Germinal center (tissue), 1 donor: ENCODE measurements at places on chromosomes 6 and 20.

- no peak for DNase-seq
Measured at GRCh38 chr6:3287976-3288707, 29.4 kb downstream of the PSMG4 start.

DNA sequence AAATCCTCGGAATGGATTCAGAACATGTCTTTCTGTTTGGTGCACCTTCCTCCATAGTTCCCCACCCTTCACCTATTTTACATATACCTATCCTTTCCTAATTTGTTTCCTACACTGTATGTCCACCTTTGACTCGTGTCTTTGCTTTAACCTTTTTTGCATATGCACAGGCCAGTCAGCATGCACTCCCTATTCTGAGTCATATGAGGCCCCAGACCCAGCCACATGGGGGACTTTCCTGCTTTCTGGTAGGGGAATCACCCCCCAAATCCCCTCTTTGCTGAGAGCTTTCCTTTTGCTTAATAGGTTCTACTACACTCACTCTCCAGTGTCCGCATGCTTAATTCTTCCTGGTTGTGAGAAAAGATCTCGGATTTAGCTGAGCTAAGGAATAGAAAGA lies 393.8 kb upstream of the IMPG1 start:
- no peak for DNase-seq

- DNase-seq, result no peak
Measured at GRCh38 chr6:4341078-4341797, 205.9 kb upstream of the ECI2 start.

- DNase-seq, result no peak
Measured at GRCh38 chr20:4673371-4674001, 48.2 kb upstream of the PRND start.

- no peak for DNase-seq
Measured at GRCh38 chr20:63310265-63310991, 17.4 kb downstream of the COL20A1 start.

- no peak for DNase-seq
Measured at GRCh38 chr20:57601737-57602136, 18.5 kb downstream of the ZBP1 start.

DNA sequence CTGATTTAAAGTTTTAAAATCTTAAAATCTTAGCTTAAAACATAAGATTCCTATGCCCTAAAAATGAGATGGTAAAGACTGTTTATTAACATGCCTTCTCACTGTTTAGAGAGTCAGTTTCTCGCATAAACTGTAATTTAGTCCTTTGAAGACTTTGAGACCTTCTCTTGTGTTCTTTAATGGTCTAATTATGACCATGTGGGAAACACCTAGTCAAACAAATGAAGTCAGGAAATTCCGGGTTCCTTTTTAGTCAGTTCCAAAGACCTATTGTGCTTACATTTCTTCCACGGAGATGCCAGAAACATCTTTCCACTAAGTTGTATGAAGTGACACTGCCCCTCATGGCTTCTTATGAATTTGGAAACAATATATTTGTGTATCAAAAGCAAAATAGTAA lies 64.2 kb upstream of the KIF25 start:
- no peak for DNase-seq

DNA sequence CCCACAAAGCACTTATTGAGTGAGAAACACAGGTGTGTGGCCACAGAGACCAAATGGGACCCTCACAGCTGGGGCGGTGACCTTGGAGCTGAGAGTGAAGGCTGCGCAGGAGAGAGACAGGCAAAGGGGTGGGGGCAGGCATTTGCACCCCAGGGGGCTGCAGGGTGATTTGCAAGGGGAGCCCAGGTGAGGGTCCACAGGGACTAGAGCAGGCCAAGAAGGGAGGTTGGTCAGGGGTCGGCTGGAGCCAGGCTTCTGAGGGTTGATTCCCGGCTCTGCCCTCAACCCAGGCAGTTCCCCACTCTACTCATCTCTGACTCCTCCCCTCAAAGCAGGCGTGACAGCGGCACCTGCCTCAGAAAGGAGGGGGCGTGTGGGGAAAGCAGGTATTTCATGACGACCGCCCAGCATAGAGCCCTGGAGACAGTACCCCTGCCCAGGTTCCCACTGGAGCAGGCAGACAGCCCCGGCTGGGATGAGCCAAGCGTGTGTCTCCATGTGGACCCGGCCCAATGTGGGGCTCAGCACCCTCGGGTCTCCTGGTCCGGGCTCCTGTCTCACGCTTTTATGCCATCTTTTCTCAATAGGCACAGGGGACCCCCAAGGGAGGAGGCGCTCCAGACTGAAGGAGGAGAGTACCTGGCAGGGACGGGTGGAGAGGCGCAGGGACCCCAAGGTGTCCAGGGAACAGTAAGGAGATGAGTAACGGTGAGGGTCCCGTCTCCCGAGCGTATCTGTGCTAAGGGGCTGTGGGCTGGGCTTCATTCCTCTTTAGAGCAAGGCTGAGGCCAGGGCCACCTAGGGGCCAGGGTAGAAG lies 3.1 kb upstream of the MRGBP start:
- peak; percentile 48 for DNase-seq

DNA sequence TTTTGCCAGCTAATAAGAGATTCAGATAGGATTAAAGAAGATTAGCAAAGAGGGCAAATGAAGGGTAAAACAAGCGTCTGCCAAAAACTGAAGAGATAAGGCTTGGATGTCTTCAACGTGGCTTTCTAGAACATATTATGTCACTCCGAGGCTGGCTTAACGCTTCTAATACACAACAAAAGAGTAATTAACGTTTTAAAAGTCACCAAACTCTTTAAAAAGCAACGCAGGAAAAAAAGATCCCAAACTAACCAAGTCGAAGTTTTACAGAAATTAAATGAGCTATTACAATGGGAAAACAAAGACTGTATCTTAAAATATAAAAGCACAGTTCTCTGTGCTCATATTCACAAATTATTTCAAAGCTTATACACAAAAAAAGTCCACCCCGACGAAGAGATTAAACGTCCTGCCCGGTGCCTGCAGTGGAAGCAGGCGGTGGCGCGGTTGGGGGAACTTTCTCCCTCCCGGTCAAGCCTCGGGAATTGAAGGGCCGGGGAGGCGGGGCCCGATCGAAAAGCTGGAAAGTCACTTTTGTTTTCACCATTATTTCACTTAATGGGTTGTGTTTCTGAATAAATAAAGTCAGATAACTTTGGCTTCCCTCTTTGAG lies 1.2 kb downstream of the MAK start:
- peak; percentile 12 for DNase-seq

DNA sequence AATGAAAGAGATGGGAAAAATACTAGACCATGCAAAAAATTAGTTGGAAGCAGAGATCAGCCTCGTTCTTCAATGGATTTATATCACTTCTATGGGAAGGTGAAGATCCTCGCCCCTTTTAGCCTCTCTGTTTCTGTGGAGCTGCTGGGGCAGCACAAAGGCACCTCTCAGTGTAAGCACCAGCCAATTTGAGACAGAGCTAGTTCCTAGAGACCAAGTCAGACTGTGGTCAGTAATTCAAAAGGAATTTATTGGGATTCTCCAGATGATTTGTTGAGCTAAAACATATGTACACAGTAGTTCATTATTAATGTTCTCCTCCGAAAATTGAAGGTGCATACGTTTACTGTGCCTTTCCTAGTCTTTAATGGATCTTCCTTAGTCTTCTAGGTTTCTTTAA lies 42.4 kb downstream of the SCGN start:
- no peak for DNase-seq

DNA sequence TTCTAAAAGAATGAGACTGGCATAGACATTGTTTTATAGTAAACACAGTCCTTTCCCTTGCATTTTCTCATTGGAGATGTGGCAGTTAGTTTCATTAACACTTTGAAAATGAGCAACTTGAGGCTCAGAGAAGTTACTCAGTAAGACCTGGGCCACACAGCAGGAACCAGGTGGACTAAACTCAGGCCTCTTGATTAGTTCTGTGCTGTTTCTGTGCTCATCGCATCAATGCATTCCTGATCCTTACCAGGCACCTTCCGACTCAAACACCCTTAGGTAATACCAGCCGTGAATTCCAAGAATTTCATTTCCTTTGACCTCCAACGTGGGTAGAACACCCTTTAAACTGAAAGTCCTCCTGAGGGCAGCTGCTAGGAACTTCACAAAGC lies 362.8 kb downstream of the ESR1 start:
- no peak for DNase-seq

DNA sequence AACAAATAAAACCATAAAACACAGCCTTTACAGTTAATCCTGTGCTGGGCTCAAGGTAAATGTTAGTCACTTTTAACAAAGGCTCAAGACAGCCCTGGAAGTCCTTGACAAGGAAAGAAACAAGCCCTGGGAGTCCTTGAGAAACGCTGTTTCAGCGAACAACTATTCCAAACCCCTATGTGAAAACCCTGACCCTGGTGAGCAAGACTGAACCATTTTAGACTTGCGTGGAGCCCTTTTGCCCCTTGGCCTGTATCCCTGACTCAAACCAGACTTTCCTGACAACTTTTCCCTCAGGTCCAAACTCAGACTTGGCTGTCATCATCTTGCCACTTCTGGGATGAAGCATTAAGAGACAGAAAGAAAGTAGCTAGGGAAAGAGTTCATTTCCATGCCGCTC lies 180.4 kb downstream of the AIG1 start:
- DNase-seq, result no peak

GRCh38 chr6:53984581-53984980 lies 126.7 kb upstream of the MLIP start:
- DNase-seq, result no peak

- DNase-seq, result no peak
Measured at GRCh38 chr6:127923135-127923534, 22.3 kb upstream of the THEMIS start.

DNA sequence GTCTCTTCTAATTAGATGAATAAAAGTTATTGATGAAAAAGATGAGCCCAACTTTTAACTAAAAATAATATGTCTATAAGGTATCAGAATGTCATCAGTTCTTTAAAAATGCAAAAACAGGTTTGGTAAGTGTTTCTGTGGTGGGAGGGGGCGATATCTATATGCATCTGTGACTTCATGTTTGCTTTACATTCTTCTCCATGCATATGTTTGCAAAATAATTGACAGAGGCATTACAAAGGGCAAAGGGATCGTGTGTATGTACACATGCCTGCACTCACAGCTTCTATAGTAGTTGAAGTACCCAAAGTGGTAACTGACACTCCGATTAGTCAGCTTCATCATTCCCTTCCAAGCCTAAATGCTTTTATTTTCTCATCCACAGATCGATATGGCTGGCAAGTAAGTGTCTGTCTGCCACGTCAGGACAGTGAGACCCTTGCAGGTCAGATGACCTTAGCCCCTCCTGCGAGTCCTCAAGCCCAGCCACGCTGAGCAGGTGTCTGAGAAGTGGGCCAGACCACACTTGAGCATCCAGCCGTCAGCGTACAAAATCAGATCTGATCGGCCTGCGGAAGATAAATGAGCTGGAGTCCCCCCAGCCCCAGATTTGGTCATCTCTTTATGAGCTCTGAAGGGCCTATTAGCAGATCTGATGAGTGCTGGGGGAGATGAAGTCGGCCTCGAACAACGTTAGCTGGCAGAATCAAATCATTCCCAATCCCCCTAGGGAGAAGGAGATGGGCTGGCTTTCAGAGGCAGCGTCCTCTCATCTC lies 369.1 kb downstream of the MAFB start:
- DNase-seq, result no peak
